ENCODE measurements at places on chromosomes 11 and 22.

GRCh38 chr22:28217277-28217676 lies 298.2 kb upstream of the PITPNB start:
- no peak for DNase-seq

- peak; percentile 1 for DNase-seq
Observed at GRCh38 chr11:18171377-18172000, 1.1 kb upstream of the MRGPRX4 start.

- DNase-seq = peak; percentile 4
Observed at GRCh38 chr11:33835143-33835878, 56.6 kb downstream of the LMO2 start.

GRCh38 chr22:17117890-17118289 lies 3.3 kb downstream of the TMEM121B start:
- DNase-seq = peak; percentile 23

DNA sequence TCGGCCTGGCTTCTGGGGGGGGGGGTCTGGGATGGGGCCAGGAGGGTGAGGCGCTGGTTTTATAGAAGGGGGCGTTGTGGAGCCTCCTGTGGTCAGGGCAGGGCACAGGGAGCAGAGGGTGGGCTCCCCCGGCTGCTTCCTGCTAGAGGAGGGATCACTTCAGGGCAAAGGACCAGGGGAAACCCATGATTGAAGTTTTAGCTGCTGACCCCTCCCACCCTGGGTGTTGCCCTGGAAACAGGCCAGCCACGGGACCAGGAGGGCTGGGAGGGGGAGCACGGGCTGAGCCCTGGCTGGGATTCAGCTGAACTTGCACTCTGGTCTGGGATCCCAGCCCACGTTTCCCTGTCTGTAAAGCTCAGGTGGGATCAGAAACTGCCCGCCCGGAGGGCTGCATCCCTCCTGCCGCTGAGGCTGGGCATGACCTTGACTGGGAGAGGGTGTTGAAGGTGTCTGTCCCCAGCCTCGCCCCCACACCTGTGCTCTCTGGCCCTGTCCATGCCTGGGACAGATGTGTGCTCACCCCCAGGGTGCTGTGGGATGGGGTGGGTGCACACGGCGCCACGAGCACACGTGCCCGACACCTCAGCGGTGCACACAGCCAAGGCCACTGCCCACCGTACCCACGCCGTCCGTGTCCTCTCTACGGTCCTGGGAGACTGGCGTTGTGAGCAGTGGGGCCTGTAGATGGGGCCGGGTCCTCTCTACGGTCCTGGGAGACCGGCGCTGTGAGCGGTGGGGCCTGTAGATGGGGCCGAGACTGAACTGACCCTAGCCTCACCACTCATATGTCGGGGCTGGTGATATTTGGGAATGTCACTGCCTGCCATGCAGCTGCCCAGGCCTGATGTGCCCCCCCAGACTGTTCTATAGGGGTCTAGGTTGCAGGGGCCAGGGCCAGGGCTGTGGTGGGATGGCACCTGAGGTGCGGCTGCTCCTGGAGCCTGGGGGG lies 2.3 kb downstream of the TSPAN4 start:
- peak; percentile 37 for DNase-seq

- DNase-seq = no peak
Observed at GRCh38 chr11:9901943-9902342, 238.1 kb downstream of the SWAP70 start.

GRCh38 chr22:47398921-47399790 lies 636.7 kb downstream of the TBC1D22A start:
- DNase-seq = no peak

- DNase-seq = no peak
Observed at GRCh38 chr22:28151151-28151816, 232.2 kb upstream of the PITPNB start.

- DNase-seq = no peak
Observed at GRCh38 chr11:132576706-132577105, 955.6 kb downstream of the OPCML start.

DNA sequence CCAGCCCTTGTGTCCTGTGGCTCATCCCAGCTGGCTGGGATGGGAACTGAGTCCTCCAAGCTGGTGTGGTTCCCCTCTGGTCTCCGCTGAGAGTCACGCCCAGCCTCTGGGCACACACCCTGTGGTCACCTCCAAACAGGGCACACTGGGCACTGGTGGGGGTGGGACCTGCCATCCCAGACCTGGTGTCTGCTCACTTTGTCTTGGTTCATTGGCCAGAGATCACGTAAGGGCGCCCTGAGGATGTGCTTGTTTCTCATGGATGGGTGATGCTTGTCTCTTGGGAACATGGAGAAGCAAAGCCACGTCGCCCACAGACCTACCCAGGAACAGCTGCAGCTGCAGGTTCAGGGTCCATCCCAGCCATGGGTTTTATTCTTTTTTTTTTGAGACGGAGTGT lies 43.1 kb downstream of the LRP5 start:
- DNase-seq = no peak

- no peak for DNase-seq
Observed at GRCh38 chr11:100442017-100442416, 245.1 kb upstream of the ARHGAP42 start.

DNA sequence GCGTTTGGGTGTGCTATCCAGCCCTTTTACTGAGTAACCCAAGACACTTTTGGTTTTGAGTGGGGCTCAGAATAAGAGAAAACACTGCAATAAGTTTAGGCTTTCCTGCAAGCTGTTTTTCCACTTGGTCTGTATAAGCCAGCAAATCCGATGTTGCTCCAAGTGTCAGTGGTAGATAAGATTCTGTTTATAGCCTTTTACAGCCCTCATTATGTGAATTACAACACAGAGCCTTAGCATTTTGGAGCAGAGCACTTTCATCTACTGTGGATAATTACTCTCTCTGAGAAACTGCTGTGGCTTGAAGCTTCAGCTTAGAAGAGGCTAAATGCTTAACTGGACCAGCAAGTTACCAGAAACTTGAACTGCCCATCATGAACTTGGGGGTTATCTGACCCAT lies 601.1 kb downstream of the JRKL start:
- no peak for DNase-seq

GRCh38 chr11:45395947-45396346 lies 109.8 kb upstream of the SYT13 start:
- DNase-seq = no peak

GRCh38 chr11:108111126-108111525 lies 10.2 kb upstream of the ACAT1 start:
- DNase-seq = no peak

- DNase-seq = peak; percentile 64
Observed at GRCh38 chr22:37228106-37229011, 15.7 kb downstream of the RAC2 start.

DNA sequence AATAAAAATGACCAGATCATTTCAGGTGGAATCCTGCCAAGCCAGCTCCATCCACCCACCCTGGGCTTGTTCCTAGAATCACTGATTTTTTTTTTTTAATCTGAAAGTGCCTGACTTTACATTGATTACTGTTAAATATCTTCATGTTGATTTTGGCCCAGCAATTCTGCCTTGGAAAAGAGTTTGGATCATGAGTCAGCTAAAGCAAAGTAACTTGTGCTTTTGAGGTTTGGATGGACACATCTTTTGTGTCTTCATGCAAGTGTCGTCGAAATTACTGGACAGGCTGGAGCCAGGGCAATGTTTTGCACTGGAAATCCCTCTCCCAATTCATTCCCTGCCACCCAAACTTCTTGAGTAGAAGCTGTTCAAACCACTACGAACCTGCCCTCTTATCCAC lies 164.0 kb upstream of the SYT13 start:
- DNase-seq = no peak

DNA sequence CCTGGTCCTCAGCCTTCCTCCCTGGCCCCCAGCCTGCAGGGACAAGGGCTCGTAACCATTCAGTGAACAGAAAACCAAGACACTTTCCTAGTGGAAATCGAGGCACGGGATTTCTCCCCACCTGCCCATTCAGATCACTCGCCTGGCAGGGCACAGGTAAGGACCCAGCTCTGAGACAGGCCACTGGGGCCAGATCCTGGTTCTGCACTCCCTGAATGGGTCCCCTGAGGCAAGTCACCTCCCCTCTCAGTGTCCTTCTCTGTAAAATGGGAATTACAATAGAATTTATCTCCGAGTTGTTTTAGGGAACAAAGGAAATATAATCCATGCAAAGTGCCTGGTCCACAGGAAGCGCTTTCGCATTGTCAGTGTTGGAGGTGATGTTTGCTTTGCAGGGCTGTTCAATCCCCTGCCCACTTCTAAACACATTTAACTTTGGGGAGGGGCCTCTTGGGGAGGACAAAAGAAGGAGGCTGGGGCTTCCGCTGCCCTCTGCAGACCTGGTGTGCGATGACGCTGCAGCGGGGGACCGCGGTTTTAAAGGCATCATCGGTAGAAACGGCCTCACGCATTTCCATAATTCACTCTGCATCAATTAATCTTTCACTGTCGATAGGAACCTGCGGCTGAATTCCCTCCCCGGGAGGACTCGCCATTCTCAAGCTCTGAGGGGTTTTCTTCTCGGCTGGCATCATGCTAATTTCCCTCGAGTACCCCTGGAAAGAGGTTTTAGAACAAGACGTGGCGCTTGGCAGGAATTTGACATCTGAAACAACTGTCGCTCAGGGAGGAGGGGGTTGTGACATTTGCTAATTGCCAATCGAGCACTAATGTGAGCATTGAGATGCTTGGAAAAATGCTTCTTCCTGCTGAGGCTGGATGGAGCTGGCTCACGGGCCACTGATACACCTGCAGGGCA lies 70.4 kb upstream of the FGF3 start:
- no peak for DNase-seq

- DNase-seq = no peak
Observed at GRCh38 chr11:77710358-77710757, 72.8 kb upstream of the CLNS1A start.

- no peak for DNase-seq
Observed at GRCh38 chr11:65133724-65134123, 595 bp downstream of the SYVN1 start.

- peak; percentile 29 for DNase-seq
Observed at GRCh38 chr11:108592591-108593213, 866 bp downstream of the EXPH5 start.

DNA sequence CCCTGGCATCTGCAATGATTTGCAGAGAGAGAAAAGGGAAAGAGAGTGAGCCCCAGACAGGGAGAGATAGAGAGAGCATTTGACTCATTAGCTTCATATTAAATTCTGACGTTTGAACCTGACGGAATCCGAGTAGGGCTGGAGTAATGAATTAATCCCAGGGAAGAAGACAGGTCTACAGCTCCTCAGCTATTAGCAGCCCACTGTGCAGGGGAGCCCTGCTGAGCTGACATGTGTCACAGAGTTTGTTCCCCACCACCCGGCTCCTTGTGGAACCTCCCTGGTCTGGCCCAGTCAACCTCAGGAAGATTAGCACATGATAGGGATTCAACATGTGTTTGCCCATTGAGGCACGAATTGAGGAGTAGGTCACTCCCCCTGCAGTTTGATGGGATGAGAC lies 404.0 kb downstream of the BUD13 start:
- no peak for DNase-seq

GRCh38 chr11:36803084-36803483 lies 205.0 kb upstream of the RAG2 start:
- no peak for DNase-seq

DNA sequence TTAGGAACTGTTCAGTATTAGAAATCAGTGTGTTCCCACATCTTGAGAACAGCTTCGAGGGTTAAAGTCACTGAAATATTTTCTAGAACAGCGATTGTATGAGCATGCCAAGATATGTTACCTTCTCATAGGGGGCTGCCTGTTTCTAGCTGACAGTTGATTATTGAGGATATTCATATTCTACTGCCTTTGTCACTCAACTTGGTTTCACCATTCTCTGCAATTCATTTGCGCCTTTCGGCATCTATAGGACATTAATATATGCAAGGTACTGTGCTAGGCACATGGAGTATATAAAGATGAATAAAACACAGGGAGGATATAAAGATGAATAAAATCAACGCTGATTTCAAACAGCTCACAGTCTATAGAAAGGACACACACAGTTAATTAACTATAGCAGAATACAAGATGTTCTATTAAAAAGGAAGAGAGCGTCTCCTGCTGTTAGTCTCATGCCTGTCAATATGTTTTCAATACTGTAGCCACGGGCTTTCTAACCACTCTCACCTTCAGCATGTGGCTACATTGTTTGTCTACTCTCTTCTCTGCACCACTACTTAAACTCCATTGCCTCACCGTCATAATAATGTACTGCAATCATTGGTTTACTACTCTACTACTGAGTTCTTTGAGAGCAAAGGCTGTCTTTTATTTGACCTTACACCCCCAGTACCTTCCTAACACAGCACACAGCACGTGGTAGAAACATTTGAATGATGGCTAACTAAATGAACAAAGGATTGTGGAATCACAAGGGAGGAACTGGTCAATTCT lies 81.9 kb downstream of the RAB30 start:
- DNase-seq = peak; percentile 32

GRCh38 chr22:36419912-36420882 lies 32.4 kb upstream of the MYH9 start:
- no peak for DNase-seq

DNA sequence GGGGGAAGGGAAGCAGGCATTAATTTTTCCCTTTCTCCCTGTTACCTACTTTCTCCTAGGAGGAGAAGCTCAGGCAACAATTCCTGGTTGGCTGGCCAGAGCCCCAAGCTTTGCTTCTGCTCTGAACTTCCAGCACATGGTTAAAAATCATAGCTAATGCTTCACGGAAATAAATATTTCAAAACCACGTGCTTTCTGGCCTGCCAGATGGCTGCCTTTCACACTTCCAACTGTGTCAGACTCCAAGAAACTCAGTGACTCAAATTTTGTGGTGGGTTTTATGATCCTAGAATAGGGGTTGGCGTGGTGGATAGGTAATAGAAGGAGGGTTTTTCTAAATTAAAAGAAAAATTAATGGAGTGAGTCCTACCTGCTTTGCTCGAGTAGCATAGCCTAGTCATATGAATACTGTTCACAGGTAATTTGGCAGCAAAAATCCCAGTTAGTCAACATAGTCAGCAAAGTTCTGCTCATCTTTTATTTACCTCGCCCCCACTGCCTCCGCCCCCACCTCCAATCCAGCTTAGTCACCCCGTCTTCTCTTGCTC lies 58.6 kb downstream of the SC5D start:
- no peak for DNase-seq

DNA sequence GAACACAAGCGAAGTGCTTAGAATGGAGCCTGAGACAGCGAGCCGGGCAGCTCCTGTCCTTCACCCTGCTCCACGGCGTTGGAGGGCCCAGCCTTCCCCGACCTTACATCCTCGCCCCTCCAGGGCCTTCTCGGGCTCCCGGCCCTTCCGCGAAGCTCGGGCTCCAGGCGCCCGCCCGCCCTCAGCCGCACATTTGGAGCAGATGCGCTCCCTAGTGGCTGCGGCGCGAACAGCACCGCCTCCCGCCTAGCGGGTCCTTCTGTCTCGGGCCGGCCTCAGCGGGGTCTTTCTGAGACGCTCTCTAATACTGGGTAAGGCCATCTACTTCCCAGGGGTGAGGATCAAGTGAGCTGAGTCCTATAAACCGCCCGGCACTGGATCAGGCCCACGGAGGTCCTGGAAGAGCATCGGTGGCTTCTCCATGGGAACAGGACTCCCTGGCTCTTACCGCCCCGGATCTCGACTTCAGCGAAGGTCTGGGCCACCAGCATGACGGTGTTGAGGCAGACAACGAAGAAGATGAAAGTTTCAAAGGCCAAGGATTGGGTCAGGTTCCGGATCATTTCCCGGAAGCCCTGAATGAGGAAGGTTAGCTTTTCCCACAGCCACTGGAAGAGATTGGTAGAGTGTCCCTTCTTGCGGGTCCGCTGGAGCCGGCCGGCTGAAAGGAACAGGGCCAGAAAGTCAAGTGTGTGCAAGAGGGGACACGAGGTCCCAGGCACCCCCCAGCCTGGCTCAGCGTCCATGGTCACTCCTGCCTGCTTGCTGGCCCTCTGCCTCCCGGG lies 3.7 kb downstream of the CATSPER1 start:
- DNase-seq = peak; percentile 76

GRCh38 chr11:75225794-75226193 lies 14.8 kb upstream of the TPBGL start:
- DNase-seq = no peak

All from CD4-positive, alpha-beta T cell treated with Interleukin-10 for 1 hour (primary cell).